ENCODE measurements at places on chromosomes 7 and 10. TPM values are rescaled to one million over a fixed set of nuclear protein-coding genes. Genes with fewer than 3 reads are reported as not detected.

The CNPY1 gene
- 0.18 TPM for total RNA-seq

The C10orf105 gene
- 0.09 TPM for total RNA-seq

The OR2A2 gene
- not detected for total RNA-seq

The CTAGE4 gene
- 0.09 TPM for total RNA-seq

Measured in muscle of leg (tissue), 16 donors.